Activated CD4-positive, CD25-positive, alpha-beta regulatory T cell (primary cell): ENCODE measurements at places on chromosomes 4 and X.

DNA sequence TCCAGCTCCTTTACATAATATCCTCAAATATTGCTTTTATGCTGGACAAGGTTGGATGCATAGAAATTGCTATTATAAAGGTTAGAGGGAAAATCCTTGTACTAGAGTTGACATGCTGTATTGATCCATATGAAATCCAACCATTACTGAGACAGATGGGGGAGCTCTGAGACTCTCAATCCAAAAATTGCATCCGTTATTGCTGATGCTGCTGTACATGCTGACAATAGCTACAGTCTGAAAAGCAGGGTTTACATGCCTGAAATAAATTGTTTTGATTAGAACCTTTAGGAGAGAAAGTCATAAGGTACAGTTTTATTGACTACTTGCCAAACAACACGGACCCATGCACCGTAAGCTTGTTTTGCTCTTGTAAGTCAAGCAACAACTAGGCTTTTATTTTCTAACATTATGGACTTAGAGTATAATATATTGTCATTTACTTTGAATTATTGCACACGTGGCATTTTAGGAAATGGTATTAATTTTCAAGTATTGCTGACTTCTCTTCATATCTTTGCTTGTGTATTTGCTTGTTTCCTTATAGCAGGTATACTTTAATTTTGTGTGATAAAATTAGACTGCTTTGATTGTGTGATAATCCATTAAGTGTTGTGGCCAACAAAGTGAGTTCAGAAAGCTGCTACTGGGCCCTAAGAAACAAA is 1365.2 kb downstream of the STIM2 start:
- DNase-seq = no peak

DNA sequence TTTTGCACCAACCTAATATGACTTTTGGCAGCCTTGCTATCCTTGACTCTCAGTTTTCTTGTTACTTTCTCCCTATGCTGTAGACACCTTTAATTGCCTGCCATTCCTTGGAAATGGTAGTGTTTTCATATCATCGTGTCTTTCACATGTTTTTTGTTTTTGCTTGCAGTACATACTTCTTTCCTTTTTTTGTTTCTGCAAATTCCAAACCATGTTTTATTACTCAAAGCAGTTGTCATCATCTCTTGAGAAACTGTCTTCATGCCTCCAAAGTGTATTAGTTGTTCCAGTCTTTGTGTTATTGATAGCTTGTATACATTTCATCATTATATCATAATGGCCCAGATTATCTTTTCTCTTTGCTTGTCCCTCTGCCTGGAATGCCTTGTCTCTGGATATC is 57.1 kb downstream of the PDLIM5 start:
- no peak for DNase-seq

DNA sequence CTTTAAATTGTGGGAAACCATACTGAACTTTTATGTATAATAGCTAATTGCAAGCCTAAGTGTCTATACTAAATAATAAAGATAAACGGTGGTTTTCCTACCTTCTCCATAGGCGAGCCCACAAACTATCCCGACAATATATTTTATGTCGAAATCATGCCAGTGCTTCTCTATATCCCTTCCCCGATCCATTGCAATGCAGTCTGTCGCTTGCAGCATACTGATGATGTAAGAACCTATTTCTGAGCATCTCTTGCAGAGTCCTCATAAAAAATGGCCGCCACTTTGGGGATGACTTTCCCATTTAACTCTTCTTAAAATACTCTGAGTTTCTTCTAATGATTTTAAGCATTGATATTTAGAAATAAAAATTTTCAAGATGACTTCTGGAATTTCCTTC is 58.1 kb upstream of the TLR3 start:
- DNase-seq = no peak

GRCh38 chr4:182736207-182736606 is 181.0 kb downstream of the DCTD start:
- no peak for DNase-seq

GRCh38 chr4:128459547-128459946 is 171.9 kb upstream of the PGRMC2 start:
- no peak for DNase-seq

DNA sequence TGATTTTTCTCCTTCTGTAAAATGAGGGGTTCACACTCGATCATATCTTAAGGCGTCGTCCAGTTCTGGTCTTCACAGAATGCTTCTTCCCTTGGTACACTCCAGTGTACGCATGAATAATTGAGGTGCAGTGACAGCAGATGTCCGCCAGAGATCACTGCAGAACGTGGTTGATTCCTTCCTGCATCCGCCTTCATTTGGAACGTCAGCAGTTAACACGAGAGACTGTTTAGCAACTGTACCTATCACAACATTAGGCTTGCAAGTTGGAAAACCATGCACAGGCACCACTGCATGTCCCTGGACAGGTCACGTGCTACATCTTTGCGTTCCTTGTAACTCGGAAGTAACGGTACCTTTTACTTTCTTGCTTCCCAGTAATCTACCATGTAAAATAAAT is 66.0 kb upstream of the GEMIN8 start:
- DNase-seq = no peak

DNA sequence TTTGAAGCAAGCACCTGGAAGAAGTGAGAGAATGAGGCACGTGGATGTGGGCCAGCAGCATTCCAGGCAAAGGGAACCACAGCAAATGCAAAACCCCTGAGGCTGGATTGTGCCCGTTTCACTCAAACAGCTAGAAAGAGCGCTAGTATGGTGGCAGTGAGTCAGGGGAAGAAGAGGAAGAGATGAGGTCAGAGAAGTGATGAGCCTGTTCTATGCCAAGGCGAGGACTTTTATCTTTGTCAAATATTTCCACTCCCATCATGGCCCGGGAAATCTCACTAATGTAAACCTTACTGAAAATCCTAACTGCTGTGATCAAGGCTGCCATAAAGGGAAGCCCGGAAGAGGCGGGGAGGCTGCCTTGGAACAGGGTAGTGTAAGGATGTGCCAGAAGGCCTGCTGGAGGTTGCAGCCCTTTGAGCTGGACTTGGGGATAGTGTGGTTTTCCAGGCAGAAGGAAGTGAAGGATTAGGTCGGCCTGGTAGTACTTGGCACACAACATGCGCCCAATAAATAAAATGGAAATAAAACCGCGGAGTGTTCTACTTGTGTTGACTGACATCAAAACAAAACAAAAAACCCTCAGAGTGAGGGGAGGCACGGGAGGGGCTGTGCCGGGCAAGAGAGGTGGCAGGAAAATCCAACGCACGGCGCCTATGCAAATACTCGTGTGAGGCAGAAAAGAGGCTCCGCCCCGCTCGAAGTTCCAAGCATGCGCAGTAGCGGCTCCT is 1.2 kb upstream of the CDK16 start:
- DNase-seq = no peak

DNA sequence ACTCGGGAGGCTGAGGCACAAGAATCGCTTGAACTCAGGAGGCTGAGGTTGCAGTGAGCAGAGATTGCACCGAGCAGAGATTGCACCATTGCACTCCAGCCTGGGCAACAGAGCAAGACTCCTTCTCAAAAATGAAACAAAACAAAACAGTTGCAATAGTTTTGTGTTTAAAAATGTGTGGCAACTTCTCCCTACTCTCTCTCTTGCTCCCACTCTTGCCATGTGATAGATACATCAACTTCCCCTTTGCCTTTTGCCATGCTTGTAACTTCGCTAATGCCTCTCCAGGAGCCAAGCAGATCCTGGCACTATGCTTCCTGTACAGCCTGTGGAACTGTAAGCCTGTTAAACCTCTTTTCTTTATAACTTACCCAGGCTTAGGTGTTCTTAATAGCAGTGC is 52.5 kb upstream of the INTU start:
- no peak for DNase-seq

- DNase-seq = no peak
These were observed 41.2 kb downstream of the DCLK2 start for GRCh38 chr4:150119492-150119891.

- DNase-seq = no peak
These were observed 200.5 kb downstream of the CENPC start for GRCh38 chr4:67344594-67345380.

DNA sequence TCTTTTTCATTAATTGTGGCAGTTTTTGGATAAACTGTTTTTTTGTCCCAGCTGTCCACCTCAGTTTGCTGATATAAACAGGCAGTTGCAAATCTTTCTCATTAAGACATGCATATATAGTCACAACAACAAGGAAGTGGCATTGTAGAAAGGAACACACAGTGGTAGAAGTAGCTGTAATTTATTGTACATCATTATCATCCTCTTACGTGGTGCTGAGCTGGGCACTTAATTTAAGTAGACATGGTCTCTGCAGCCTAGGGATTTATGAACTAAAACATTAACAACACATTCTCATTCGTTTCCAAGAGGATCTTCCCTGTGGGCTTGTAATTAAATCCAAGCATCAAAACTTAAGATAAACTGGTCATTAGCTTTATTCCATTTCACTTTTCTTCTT is 500.2 kb downstream of the INPP4B start:
- DNase-seq = no peak

GRCh38 chr4:133137571-133137970 is 11.5 kb upstream of the PCDH10 start:
- DNase-seq = no peak

GRCh38 chr4:148922497-148922896 is 480.3 kb upstream of the NR3C2 start:
- no peak for DNase-seq

- no peak for DNase-seq
These were observed 39.3 kb downstream of the RNF212 start for GRCh38 chr4:1074077-1074476.

GRCh38 chr4:79042079-79042674 is 102.9 kb upstream of the PAQR3 start:
- DNase-seq = no peak

DNA sequence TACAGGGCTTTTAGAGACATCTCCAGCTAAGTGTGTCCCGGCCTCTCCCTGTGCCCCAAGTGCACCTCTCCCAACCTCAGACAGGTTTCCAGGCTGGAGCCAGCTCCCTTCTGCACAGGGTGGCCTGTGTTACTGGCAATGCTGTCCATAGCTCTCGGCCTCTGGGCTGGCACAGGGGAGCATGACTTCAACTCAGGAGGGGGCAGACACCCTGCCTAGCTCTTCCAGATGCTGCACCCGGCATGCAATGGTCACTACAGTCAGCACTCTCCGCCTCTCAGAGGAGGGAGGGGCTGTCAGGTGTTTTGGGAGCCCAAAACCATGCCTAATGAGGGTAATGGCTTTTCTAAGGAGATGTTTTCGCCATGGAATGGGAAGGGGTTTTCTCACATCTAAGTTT is 2.4 kb upstream of the IRAK1 start:
- no peak for DNase-seq

DNA sequence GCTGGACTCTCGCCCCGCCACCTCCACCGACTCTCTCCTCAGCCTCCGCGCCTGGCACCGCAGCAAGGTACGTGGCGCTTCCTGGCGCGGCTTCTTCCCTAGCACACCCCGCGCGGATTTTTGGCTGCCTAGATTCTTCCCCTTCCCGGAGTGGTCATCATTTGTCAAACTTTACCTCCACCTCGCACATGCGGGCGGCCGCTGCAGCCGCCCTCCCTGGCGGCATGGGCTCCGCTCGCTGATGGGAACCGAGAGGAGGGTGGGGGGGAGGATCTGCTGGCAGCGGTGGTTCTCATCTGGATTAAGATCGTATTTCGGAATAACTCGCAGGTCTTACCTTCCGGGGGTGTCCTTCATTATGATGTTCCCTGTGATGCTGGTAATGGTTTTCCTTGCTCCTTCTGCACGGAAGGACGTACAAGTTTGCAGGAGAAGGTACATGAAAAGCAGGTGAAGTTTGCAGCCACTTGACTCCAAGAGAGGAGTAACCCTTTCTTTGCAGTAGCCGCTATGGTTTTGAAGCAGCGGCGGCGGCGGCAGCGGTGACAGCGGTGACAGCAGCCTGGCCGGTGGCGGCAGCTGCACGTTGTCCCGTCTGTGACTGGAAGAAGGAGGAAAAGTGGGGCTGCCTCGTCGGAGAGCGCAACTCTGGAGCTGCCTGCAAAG is 2183.9 kb upstream of the TENM3 start:
- no peak for DNase-seq

DNA sequence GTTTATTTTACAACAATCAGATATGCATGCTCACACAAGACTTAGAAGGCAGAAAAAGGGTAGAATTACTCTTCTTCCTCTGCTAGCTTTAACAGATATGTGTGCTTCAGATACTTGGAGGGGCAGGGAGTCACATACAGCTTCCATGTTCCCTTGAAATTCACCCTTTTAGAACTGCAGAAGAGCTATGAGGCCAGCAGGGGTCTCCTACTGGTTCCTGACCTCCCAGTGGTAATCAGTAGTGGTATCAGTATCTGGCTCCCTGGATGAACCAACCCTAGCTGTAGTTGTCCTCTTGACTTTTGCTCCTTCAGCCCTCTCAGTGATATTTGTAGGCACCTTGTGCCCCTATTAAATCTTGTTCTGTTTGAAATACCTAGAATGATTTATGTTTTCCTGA is 81.5 kb downstream of the RCHY1 start:
- no peak for DNase-seq

GRCh38 chr4:155535802-155536454 is 130.7 kb upstream of the GUCY1A1 start:
- DNase-seq = no peak

GRCh38 chr4:77354550-77354949 is 197.5 kb downstream of the CCNG2 start:
- no peak for DNase-seq

GRCh38 chr4:98741952-98742351 is 83.5 kb upstream of the TSPAN5 start:
- DNase-seq = no peak

DNA sequence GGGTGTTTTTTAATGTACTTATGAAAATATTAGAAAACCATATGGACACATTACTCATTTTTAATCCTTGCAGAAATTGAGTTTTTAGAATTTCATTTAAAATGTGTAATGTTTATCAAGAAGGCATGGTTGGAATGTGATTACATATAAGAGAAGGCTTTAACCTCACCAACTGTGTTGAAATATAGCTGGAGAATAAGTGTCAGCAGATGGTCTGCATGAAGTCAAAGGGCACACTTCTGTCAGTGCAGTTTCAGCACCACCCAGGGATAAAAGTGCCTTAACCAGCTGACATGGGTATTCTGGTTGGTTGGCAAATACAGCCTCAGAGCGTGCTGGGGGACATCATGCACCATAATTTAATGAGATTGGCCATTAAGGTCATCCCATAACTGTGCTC is 21.2 kb upstream of the ANTXR2 start:
- no peak for DNase-seq

GRCh38 chr4:1357356-1358248 is 10.6 kb downstream of the UVSSA start:
- DNase-seq = no peak

DNA sequence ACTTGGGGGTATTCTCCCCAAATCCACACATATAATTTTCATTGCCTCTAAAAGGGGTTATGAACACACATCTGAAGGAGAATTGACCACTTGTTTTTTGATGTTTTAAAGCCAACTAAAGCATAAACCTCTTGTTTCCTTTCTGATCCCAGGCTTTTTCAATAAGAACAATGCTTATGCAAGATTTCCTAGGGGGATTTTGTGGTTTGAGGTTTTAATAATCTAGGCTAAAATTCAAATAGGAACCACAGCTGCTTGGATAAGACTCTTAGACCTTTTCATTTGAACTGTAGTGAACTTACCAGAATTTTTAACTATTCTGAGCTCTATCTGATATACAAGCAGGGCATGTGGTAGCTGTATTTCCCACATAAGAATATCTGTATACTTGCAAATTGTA is 651.1 kb downstream of the ANKRD50 start:
- no peak for DNase-seq
